ENCODE measurements at places on chromosomes 1 and 21.

DNA sequence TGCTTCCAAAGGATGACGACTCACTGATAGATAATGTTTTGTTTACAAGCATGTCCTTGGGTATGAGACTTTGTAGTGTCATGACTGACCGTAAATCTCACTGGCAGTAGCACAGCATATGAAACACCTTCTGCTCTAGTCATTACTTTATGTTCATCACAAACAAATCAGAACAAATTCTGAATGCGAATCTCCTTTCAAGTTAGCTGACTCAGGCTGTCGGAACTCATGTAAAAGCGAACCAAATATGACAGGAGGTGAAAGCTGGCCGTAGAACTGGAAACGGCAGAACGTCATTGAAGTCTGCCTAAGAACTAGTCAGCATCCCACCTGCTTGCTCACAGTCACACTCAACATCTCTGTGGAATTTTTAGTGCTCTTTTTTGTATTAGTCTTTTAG is 143.9 kb downstream of the RGS7 start:
- no peak for DNase-seq

- DNase-seq, result no peak
Observed at GRCh38 chr1:234089396-234089795, 184.9 kb downstream of the SLC35F3 start.

- DNase-seq, result no peak
Observed at GRCh38 chr1:101732261-101732660, 264.5 kb downstream of the OLFM3 start.

DNA sequence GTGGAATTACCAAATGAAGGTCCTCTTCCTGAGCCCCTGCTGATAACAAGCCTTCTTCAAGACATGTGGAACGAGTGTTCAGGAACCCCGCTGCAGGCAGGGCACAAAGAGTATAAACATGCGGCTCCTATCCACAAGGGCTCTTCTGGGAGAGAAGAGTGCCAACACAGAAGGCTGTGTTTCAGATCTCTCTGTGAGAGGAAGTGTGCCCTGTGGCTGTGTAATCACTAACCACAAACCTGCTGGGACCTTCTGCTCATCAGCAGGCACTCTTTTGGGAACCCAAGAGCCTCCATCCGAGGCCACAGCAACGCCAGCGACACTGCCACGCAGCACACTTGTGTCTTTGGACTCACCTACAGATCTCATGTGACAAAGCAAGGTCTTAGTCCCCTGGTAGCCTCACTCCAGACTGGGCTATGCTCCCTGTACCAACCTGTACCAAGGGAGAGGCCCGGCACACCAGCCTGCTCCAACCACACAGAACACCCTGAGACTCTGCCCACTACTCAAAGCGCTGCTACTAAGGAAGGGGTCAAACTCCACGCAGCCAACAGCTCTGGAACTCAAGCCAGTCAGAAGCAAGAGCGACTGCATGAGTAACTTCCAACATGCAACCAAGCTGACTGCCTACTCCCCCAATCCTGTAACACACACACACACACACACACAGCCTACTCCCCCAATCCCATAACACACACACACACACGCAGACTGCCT is 7.8 kb downstream of the PTTG1IP start:
- no peak for DNase-seq

GRCh38 chr1:27058966-27059669 is 46.5 kb upstream of the TENT5B start:
- no peak for DNase-seq

DNA sequence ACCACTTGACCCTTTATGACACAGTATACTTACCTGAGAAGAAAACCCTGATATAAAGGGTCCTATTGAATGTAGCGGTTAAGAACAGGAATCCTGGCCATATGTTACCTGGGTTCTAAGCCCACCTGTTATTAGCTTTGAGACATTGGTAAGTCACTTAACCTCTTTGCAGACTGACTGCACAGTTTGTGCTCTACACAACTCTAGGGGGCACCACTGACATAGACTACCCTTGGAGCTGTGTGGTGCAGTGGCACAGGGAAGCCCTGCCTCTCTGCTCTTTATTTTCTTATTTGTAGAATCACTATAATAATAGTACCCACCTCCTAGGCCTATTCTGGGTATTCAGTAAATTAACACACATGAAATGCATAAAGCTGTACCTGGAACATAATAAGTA is 165.6 kb downstream of the C1orf94 start:
- DNase-seq, result no peak

- DNase-seq, result no peak
Observed at GRCh38 chr1:202821467-202821866, 10.7 kb downstream of the PCAT6 start.

Data from non-pigmented ciliary epithelial cell (primary cell).